ENCODE measurements at places on chromosomes 2 and 18.

DNA sequence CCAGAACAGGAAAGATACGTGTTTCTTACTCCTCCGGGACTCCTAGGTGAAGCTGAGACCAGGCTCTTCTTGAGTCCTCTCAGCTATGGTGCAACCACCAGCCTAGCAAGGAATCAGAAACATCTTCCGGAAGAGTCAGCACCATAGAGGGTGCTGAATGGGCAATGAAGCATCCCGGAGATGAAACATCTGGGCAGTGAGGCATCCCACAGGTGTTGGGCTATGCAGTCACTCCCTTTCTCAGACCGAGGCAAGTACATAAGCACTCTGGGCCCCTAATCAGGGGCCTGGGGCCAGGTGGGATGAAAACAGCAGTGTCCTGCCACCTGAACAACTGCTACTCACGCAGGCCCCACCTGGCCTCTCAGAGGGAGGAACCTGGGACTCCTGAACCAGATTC is 1.4 kb upstream of the CAPN10 start:
- no peak for DNase-seq

DNA sequence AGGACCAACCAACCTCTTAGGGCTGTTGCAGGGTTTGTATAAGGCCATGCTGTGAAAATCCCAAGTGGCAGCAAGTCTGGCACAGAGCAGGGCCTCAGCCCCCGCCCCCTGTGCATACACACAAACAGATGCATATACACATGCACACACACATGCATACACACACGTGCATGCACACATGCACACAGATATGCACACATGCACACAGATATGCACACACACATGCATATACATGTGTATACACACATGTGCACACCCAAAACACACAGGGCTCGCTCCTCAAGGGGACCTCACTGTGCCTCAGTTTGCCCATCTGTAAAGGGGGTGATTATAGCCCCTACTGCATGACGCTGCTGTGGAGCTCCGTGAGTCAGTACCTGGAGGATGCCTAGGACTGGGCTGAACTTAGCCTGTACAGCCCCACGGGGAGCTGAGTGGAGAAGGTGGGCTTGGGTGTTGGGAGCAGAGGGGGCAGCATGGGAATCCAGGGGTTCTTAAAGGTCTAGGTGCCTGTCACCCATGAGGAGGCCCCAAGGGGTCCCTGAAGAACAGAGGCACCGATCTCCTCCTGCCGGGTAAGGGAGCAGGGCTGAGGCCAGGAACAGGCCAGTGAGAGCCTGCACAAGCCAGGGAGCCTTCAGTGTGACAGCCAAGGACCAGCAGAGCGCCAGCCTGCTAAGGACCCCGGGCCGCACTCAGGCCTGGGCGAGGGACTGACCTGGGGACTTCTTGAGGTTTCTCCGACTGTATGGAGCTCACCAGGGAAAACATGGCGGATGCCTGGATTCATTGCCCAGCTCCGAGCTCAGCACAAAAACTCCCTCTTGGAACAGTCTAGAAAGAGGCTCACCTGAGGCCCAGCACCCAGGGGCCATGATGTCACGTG is 24.0 kb upstream of the ALPI start:
- DNase-seq, result no peak

DNA sequence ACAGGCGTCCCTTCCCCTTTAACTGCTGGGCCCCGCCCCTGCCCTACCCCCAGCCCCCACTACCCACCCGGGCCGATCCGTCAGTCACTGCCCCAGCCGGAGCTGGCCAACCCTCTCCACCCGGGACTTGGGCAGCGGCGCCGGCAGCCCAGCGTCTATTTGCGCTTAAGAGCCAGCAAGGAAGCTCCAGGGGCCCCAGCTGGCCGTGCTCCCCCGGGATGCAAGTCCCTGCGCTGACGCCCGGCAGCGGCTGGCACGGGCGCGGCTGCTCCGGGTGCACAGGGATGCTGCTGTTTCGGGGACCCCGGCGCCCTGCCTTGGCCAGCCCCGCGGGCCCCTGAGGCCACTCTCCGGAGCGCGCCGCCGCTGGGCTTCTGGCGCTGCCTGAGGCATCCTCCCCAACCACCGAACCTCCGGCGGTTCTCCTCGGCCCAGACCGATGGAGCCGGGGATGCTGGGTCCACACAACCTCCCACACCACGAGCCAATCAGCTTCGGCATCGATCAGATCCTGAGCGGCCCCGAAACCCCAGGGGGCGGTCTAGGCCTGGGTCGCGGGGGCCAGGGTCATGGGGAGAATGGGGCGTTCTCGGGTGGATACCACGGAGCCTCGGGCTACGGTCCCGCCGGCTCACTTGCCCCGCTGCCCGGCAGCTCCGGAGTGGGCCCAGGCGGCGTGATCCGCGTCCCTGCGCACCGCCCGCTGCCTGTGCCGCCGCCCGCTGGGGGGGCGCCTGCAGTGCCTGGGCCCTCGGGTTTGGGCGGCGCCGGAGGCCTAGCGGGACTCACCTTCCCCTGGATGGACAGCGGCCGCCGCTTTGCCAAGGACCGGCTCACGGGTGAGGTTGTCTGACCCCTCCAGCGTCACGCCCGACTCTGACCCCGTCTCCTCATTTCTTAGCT is at the start of gene TLX2:
TLX2 (plus strand) TSS at position 83 of the 903 bp plus-strand sequence; CDS start at position 440, 357 bp downstream.
- DNase-seq, result no peak

DNA sequence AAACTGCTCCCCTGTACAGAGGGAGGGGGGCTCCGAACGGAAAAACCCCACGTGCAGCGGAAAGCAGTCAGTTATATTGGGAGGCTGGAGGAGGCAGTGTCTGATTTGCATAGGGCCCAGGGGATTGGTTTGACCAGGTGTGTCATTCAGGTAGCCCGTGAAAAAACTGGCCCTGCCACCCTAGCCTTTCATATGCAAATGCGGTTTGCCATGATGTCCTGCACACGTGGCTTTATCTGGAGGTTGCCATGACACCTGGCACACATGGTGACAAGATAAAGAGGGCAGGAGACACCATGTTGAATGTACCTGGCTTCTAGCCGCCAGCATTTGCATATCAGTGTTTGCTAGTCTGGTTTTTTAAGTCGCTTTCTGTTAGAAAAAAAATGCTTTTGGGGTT is 20.5 kb downstream of the SLC25A52 start:
- no peak for DNase-seq

DNA sequence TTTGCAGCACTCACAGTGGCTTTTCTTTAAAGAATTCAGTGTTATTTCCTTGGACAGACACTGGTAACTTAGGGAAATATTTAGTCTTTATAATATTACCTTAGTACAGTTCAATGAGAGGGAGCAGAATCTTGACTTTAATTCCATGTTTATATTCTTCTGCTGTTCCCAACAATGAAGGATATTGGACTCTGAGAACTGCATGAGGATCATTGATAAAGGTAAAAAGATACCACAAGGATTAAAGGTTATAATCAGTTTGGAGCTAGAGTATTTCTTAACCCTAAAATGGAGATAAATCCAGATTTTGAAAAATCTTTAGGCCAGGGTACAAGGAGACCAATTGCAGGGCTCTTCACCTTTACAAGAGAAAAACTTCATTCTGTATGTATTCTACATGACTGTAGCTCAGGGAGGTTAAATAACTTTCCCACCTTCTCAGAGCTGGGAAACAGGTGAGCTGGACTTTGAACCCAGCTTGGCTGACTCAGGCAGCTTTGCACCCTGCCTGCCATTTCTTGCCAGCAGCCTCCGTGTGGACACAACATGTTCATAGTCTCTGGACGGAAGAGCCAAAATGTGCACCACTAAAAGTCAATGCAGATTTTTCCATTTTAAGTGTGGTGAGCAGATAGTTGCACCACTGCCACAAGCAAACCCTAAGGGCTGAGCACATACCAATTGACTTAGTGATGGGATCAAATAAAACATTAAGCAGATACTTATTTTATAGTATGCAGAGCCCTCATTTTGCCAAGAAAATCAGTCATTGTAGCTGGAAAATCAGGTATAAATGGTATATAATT is 26.7 kb downstream of the UPP2 start:
- no peak for DNase-seq

- no peak for DNase-seq
Measured at GRCh38 chr2:96895746-96896651, 26.1 kb upstream of the SEMA4C start.

GRCh38 chr2:102094917-102095316 is 47.6 kb upstream of the IL1R1 start:
- no peak for DNase-seq

GRCh38 chr2:65265671-65266045 is 38.0 kb downstream of the ACTR2 start:
- no peak for DNase-seq

DNA sequence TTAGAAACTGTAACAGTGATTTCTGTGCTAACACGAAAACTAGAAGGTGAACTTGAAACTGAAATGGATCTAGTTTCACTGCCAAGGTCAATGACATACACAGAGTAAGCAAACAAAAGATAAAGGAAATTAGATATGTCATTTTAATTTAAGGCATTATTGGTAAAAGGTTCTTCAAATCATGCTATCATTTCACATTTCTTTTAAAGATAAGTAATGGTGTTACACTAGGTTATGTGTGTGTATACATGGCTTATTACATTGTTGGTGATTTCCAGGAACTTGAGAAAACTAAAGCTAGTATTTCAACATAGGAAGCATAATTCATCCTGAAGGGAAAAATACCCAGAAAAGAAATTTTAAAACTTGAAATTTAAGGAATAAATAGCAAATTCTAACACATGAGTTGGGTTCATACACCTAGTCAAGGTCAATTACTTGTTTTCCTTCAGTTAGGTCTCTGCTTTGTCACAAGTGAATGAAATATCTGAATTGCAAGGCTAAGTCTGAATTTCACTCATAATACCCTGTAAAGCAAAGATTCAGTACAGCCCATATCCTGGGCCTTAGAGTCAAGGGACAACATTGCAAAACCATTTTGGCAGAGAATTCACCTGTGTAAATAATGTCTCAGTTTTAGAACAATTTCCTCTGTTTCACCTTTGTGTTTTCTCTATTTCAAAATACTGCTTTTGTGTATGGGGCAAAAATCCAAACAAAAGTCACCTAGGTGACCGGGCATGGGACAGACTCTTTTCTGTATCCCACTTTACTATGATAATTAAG is 141.6 kb downstream of the SRBD1 start:
- DNase-seq, result no peak

- DNase-seq, result no peak
Measured at GRCh38 chr2:29469516-29469915, 354.3 kb downstream of the CLIP4 start.

DNA sequence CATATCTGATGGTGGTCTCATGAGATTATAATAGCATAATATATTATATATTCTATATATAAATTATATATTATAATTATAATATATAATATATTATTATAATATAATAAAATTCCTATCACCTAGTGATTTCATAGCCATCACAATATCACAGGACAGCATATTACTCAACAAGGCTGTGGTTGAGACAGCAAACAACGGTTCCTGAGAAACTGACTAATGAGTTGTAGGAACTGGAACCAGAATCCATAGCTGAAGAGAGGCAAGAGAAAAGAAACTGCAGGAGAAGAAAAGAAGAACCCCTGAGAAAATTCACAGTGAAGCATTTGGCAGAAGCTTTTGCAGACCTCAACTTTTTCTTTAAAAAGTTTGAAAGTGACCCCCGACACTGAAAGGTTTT is 84.0 kb downstream of the BCL2L11 start:
- no peak for DNase-seq

DNA sequence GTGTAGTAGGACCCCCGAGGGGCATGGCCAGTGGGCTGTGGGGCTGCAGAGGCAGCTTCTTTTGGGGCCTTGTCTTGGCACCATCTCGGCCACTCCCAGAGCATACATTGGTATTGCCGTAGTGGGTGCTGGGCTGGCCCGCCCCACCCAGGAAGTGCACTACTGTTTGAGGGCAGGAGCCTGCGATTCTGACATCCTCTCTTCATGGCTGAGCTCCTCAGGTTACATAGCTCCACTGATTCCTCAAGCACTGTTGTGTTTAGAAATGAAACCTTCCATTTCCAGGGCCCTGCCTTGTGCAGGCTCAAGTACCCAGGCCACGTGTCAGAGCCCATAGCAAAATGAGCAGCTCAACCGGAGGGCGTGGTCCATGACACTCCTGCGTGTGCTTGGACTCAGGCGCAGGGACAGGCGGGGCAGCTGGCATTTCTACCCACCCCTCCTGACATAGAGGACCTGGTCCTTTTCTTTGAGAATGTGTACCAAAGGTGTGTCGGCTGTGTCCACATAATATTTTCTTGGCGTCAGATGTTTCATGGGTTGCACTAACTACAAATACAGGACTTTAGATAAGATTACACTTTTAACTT is 67.9 kb downstream of the DGKD start:
- no peak for DNase-seq

- no peak for DNase-seq
Measured at GRCh38 chr2:121961761-121962160, 206.3 kb downstream of the TSN start.

- no peak for DNase-seq
Measured at GRCh38 chr18:46253498-46253897, 149.3 kb downstream of the HAUS1 start.

DNA sequence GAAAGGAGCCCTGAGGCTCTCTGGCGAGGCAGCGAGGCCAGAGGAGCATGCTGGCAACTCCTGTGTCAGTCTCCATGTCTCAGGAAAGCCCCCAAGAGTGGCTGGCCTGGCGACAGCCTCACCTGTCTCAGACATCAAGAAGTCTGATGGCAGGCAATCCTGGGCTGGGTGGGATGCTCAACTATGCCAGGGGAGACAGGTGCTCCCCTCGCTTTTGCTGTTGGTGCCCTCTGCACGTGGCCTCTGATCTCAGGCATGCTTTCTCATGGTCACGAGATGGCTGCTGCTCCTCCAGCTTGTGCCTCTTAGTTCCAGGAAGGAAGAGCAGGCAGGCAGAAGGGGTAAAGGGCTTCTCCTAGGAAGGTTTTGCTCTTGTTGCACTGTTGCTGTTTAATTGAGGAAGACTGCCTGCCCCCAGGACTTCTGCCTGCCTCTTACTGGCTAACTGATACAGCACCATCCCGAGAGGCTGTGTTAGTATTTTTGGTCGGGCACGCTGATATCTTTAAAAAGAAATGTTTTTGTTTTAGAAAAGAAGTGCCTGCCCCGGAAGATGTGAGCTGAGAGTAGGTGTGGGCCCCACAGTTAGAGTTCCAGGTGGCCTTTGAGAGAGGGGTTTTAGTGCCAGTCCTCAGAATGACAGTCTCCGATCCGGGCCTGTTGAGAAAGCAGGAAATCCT is 344.8 kb upstream of the HS6ST1 start:
- DNase-seq, result no peak

DNA sequence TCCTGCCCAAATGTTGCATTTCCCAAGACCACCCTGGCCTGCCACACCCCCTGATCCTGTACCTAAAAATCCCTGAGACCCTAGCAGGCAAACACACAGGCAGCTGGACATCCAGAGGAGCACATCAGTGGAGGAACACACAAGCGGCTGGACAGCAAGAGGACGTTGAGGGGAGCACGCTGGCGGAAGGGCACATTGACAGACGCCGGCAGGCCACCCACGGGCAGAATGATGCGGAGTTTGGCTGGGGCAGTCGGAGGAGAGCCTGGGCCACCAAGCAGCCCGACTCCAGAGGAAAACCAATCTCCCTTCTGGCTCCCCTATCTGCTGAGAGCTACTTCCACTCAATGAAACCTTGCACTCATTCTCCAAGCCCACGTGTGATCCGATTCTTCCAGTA is 47.7 kb downstream of the EMX1 start:
- no peak for DNase-seq

DNA sequence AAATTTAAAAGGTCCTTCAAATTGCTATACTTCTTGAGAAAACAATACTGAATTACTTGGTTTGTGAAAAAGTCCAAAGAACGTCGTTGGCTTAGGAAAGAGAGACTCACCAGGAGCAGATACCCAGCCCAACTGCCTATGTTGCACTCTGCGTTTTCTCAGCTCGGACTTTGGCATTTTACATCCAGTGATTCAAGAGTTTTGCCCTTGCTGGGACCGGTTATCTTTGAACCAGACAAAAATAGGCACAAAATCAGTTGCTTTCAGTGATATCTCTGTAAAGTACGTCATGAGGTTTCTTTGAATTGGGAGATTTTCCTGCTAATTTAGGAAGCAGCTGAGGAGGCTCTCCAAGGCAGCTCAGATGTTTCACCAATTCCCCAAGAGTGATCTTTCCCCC is 29.3 kb downstream of the FHOD3 start:
- DNase-seq, result no peak

Measured in right renal pelvis (tissue), 4 donors.